ENCODE measurements at places on chromosomes 3 and 15. TPM values are rescaled to one million over a fixed set of nuclear protein-coding genes. Genes with fewer than 3 reads are reported as not detected.

The REC114 gene
- total RNA-seq, result not detected

The CCPG1 gene
- 94.9 TPM for total RNA-seq

The GUCA1C gene
- not detected for total RNA-seq

The TMEM266 gene
- not detected for total RNA-seq

Data from uterine smooth muscle cell (primary cell).